ENCODE measurements at places on chromosomes 12 and 14. TPM values are rescaled to one million over a fixed set of nuclear protein-coding genes. Genes with fewer than 3 reads are reported as not detected.

- DNase-seq = no peak
Measured at GRCh38 chr14:82223276-82223675, 689.6 kb upstream of the SEL1L start.

GRCh38 chr12:48015129-48015528, 10.9 kb upstream of the COL2A1 start:
- no peak for DNase-seq

DNA sequence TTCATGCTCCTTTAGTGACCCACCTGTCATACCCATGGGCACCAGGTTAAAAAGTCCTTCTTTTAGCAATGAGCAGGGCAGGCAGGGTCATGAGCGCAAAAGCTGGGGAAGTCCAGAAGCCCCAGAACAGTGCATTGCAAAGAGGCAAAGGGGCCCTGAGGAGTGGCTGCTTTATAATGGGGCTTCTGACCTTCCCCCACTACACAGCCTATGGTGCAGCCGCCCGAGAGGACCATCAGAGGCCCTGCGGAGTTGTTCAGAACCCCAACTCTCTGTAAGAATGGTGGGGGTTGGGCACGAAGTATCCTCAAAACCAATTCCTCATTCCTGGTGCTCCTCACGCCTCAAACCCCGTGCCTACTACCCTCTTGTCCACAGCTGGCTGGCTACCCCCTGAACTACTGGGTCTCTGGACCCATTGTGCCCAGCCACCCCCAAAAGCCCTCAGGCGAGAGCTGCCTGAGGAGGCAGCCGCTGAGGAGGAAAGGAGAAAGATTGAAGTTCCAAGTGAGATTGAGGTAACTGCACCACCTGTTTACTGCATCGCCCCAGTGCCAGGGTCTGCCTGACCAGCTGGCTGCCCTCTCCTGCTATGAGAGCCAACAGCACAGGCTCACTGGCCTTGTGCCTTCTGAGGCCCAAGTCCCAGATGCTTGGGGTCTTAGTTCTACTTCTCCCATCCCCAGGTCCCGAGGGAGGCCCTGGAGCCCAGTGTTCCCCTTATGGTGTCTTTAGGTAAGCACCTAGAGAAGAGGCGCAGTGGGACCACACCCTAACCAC, 6.7 kb downstream of the REC8 start:
- no peak for DNase-seq

- DNase-seq = no peak
Measured at GRCh38 chr12:123531091-123531490, 2.4 kb downstream of the RILPL1 start.

Gene TROAP
- total RNA-seq = 4.6 TPM

DNA sequence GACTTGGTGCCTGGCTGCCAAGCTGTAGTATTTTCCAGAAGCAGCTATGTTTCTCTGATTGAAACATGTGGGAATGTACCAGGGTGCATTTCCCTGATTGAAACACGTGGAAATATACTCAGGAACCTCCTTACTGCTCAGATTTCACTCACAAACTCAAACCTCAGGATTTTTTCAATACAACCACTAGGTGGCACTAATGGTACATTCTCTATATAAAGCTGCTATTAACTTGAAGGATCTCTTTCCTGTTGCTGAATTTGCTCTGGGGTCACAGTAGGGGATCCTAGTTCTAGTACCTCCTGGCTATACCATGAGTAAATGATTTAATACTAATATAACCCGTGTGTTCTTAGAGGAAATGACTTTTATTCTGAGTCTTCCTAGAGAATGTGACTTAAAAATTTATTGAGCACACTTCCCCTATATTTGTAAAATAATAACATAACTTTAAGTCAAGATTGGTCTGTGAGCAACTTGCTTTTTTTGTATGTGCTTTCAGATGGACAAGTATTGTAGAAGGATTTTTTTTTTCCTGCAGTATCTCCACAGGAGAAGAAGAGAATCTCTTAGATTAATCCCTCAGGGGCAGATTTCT, 173.8 kb upstream of the MIS18BP1 start:
- peak; percentile 42 for DNase-seq

Gene UBE2N
- 89.4 TPM for total RNA-seq

Data from lung (tissue), 17 donors.